ENCODE measurements at places on chromosomes 13 and 19.

DNA sequence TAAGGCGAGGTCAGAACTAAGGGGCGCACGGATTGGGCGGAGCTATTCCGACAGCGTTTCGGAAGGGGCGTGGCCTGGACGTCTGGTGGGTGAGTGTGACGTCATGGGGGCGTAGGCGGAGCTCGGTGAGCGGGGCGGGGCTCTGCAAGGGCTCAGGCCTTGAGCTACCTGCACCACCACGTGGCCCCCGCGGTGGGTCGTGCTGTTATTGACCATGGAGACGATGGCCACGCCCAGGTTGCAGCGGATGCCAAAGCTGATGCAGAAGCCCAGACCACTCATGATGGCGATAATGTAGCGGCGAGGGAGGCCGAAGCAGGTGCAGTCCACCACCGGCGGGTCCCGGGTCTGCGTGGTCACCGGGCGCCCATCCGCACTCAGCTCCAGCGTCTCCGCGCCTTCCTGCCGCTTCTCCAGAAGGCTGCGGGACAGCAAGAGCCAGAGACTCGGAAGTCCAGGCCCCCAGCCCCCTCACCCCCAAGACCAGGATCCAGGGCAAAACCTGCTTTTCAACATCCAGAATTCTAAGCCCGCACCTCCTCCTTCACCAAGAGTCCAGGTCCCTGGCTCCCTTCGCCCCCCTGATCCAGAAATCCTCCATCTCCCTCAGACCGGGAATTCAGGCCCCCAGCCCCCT is 4.8 kb downstream of the SLC17A7 start:
- DNase-seq, result no peak

DNA sequence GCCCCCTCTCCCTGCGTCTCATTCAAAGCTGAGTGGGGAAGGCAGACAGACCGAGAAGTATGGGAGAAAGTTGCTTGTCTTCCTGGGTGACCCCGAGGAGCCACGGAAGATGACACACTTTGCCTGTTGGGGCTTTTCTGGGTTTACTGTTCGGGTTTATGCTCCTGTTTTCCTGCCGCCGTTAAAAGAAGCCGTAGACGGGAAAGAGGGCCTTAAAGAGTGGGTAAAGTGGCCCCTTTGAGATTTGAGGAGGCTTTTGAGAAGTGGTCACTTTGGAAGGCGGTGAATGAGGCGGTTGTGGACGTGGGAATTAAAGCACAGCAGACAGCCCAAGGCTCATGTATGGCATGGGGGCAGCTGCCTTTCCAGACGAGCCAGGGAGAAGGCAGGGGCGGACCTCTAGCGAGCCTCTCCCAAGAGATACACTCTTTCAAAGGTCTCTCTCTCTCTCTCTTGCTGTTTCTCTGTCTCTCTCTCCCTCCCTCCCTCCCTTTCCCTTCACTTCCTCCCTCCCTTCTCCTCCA is 493 bp upstream of the LHFPL6 start:
- DNase-seq, result no peak

DNA sequence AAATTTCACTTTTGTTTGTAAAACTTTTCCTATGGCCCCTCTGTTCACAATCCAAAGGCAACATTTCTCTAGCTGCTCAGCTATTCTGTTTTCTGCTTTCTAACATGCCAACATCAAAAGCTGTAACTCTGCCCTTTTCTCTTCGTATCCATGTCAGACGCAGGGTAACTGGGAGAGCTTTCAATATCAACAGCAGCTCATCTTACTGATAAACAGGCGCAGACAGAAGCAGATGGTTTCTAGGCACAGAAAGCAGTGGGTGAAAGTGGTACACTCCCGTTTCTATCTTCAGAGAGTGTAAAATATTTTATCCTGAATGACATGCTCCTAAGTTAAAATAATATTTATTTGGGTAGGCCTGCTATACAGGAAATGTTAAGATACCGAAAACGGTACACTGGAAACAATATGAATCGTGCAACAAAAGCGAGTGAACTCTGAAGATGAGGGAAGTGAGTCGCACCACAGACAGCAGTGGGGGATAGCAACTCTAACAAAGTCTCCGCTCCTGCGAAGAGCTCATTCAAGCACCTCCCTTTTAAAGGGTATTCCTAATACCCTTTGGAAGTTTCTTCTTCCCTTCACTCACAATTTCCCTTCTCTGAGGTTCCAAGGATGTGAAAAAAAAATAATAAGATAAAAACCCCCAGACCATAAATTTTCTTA is 798.3 kb downstream of the GPC5 start:
- DNase-seq, result no peak

- no peak for DNase-seq
Measured at GRCh38 chr13:24688111-24688510, 7.9 kb downstream of the ATP12A start.

DNA sequence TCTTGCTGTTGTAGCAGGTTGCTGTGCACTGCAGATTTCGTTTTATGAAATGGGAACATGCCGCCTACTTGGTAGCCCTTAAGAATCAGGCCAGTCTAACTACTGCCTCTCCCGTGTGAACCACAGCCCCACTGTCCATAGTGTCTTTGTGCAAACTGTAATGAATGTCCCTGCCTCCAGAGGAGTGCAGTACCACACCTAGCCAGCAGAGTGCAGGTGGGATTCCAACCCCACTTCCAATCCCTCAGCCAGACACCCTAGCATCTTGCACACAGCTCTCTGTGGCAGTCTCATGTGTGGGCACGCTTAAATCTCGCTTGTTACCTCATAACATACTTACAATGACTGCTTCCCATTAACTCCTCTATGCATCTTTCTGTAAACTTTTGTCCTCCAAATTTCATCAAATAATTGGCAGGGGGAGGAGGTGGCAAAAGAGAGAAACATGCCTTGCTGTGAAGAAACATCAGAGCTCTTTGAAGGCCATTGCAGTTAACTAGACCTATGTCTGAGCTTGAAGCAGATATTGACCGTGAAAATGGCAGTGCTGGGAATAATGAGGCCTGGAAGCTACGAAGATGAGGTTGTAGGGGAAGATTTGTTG is 47.2 kb downstream of the ZAR1L start:
- DNase-seq, result no peak

GRCh38 chr13:104411141-104411765 is 1345.0 kb upstream of the SLC10A2 start:
- DNase-seq, result no peak

GRCh38 chr13:43324129-43324528 is 300.7 kb downstream of the DNAJC15 start:
- DNase-seq, result no peak

DNA sequence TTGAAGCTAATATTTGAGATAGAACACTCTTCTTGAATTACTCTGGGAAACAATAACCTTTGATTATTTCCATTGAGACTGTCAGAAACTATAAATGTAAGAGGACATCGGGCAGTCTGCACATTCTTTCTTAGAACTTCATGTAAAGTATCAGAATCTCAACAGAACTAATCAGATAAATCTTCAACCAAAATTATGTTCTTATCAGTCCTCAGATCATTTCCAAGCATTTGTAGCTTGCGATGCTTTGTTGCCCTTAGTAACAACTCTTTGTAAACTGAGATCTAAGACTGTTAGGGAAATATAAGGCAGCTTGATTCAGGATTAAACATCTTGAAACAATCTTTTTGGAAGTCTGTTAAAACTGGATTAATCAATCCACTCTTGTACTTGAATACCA is 70.3 kb downstream of the FNDC3A start:
- no peak for DNase-seq

DNA sequence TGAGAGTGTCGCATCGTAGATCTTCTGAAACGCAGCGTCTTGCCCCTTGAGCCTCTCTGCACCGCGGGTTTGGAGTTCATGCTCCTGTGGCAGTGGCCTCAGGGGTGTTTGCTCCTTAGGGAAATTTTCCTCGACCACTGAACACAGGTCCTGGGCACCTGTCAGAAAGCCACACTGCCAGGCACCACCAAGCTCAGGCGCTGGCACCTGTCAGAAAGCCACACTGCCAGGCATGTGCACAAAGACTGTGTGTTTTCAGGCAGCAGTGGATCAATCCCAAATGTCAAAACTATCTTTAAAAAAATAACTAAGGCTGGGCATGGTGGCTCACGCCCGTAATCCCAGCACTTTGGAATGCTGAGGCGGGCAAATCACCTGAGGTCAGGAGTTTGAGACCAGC is 87.1 kb downstream of the ATP11A start:
- DNase-seq, result no peak

GRCh38 chr13:51920786-51921185 is 59.0 kb downstream of the CCDC70 start:
- no peak for DNase-seq

DNA sequence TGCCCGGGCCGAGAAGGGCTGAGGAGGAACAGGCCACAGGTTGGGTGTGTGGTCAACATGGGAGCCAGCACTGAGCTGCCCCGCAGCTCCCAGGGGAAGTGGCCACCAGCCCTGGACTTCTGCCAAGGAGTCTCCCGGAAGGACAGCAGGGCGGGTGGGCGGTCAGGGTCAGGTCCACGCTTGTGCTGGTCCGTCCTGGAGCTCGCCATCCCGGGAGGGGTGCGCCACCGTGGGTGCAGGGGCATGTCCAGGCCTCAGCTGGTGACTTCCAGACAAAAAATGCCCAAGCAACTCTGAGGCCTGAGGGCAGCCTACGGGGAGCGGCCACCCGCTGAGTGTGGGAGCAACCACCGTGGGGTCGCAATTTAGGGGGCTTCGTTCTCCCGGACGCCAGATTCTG is 21.4 kb upstream of the SLC15A1 start:
- no peak for DNase-seq

DNA sequence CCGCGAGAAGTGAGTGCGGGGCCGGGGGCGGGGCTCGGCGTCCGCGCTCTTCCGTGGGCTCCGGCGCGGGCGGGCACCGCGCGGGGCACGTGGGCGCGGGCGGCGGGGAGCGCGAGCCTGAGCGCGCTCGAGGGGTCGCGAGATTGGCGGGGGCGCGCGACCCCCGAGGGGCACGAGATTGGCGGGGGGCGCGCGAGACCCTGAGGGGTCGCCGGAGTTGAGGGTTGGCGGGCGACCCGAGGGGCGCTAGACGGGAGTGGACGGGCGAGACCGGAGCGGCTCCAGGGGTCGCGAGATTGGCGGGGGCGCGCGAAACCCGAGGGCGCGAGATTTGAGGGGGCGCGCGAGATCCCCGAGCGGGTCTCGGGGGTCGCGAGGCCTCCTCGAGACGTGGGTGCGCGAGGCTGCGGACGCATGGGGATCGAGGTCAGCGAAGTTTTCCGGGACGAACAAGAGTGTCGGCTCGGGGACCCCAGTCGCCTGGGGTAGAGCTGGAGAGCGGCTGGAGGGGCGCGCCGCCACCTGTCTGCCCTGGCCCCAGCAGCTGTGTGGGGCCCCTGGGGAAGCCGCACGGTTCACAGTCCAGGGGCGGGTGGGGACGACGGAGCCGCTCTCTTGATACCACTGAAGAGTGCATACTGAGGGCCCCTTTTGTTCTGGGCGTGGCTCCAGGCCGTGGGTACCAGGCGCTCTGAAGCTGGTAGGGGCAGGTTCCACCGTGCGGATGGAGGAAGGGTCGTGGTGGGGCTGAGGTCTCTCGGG is 682 bp downstream of the SSBP4 start:
- no peak for DNase-seq

DNA sequence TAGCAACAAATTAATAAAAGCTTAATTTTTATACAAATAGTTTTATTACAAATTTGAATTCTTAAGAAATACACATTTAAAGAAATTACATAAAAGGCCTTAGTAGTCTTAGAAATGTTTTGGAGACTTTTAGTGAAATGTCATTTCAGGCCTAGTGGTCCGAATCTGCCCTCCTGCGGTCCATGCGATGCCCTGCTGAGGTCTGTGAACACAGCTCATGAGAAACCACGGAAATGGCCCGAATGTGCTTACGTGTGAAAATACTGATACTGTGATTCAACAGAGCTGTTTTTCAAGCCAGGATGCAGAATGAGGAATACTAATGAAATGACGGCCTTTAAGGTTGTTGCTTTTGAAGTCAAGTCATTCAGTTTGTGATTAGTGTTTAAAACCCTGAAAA is 157.9 kb downstream of the COL4A1 start:
- no peak for DNase-seq

- DNase-seq, result peak; percentile 71
Measured at GRCh38 chr13:36858290-36858689, 39.3 kb downstream of the RFXAP start.

DNA sequence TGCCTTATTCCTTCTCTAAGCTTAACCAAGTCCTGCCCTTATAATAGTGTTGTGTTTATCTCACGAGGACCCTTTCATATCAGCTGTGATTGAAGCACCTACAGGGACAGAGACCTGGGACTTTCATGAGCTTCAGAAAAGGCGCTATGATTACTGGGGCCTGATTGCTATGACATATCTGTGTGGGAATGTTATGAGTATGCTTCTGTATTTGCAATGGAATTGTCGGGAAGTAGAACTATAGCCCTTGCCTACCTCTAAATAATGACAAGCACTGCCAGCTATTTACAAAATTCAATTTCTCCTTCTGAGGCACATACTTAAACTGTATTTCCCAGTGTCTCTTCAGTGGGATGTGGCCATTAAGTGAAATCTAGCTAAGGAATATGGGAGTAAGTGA is 191.5 kb downstream of the LHFPL6 start:
- DNase-seq, result no peak

GRCh38 chr13:61170856-61171255 is 244.8 kb downstream of the PCDH20 start:
- no peak for DNase-seq

DNA sequence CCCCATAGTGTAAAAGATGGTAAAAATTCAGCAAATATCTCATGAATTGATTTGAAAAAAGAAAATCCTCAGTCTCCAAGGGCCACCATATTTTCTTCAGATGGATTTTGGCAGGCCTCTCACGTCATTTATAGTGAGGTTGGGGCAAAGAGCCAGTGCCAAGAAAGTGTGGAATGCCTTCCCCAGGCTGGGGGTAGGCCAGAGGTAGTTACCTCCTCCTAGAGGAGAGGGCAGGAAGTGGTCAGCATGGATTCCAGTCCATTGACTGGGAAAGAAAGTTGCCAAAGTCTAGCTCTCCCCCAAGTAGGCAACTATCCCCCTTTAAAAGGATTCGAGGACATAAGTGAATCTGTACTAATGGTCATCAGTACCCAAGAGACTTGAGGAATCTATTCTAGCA is 68.4 kb upstream of the KCTD4 start:
- no peak for DNase-seq

DNA sequence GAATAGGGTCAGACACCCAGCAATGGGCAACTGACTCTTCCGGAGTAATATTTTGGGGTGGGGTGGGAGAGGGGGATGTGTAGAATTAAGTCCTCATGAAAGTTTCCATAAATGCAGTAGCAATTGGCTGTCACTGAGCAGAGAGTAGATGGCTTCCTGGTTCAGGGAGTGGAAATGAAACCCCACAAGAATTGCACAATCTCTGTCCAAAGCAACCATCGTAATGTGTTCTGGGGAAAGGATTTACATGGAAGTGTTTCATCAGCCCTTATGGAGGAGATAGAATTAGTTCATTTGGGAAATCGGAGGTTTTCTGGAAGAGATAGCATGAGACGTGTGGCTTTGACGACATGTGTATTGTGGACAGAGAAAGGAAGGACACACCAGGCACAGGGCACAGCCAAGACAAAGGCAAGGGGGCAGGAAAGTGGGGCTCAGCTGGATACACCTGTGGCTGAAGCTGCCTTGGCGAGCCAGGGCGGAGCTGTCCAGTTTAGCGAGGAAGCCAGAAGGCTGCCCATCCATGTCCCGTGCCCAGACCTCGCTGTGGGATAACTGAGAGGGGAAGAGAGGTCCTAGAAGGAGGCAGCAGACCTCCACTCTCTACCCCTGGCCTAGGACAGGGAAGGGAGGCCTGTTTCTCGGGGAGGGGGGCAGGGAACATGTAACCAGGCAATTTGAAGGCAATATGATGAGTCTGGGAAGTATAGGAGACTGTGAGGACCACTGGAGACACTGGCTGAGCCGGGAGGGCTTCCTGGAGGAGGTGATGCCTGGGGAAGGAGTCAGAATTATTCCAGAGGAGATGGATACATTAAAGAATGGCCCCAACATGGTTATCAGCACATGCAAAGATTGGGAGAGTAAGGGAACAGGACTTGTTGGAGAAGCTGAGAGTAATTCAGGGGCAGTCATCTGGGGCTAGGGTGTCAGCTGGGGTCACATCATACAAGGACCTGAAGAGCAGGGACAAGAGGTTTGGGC is 2.6 kb upstream of the CLEC4G start:
- DNase-seq, result no peak
